ENCODE measurements at places on chromosomes 11 and 22.

GRCh38 chr11:80595011-80595410 lies 1154.2 kb upstream of the TENM4 start:
- DNase-seq: no peak

DNA sequence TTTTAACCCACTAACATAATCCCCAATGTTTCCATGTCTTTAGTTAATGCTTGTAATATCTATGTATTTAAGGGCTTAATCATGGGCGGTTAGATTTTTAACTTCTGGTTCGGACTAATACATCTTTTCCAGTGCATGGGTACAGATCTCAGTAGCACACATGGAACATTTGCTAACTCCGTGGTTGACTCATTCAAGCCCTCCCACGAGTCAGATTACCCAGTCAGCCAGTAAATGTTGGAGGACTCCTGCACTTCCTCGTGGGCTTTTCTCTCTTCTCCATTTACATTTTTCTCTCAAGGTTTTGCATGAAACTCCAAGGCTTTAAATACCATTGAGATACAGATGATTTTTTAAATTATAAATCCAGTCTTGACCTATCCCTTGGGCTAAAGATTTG lies 313.9 kb downstream of the ST3GAL4 start:
- DNase-seq: no peak

DNA sequence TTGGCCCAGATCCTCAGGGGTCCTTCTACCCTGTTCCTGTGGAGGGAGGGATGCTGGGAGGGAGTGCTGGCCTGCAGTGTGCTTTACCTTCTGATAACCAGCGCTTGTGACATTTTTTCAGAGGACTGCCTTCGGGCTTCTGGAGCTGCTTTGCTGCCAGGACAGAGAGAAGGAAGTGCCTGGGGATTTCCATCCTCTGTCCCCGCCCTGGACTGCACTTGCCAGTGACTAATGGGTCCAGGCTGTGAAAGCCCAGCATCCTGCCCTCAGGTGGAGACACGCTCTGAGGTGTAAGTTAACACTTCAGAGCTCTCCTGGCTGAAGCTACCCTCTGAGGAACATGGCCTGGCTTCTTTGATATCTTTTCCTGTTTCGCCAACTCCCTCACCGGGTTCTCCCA lies 158.7 kb upstream of the SYT13 start:
- DNase-seq: no peak

- peak; percentile 46 for DNase-seq
These were observed 8.4 kb downstream of the SLCO2B1 start for GRCh38 chr11:75159151-75159953.

GRCh38 chr11:42234451-42234951 lies 775.0 kb upstream of the LRRC4C start:
- no peak for DNase-seq

DNA sequence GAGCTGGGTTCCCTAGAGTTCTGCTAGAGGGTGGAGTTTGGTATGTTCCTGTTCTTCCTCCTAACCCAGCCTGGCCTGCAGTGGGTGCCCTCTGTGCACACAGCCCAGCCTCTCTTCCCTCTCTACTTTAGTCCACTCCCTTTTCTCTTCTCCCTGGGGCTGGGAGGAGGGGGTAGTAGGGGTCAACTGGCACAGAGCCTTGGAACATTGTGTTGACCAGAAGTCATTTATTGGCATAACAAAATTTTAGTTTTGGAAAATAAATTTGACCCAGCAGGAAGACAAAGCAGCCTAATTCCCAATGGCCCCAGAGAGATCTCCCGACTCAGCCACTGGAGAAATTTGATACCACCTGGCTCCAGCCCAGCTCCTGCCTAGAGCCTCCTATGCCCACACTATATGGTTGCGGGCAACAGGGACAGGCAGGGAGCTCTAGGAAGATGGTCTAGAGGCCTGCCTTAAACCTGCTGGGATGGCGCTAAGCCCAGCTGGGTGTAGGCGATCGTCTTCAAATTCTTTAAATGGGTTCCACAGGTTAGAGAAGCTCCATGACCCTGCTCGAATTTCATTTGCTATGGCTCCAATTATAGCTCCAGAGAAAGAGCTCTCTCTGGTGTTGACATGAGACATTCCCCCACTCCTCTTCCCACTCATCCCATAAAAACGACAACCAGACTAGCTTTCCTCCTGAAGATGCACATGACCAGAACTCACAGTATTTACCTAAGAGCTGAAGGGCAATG lies 9.9 kb downstream of the PCSK7 start:
- DNase-seq: no peak

GRCh38 chr11:95283650-95284049 lies 52.6 kb upstream of the SESN3 start:
- no peak for DNase-seq

DNA sequence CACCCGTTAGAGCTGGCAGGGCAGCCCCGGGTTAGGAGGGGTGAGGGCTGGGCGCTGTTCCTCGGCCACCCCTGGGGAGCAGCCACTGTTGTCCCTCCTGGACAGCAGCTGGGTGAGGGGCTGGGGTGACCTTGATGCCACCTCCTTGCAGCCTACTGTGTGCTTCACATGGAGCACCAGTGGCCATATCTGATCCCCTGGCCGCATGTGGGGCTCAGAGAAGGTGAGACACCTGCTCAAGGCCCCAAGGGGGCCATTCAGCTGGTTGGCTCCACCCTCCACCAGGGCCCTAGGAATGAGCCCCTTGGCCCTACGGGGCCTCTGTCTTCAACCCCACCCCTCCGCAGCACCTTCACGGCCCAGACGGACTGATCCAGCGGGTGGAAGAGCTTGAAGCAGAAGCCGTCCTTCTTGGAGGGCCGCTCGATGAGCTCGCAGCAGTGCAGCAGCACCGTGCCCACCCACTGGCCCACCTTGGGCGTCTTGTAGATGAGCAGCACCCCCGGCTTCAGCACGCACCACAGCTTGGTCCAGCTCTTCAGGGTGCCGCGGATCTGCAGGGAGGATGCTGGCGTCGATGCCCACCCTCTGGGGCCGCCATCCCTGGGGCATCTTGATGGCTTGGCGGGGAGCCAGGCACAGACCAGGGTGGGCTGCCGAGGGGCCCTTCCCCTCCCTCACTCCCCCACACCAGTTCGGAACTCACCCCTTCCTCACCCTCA lies 44.9 kb downstream of the OSBPL5 start:
- DNase-seq: peak; percentile 5

Measured in WTC11 (cell line).